Choroid plexus epithelial cell (primary cell): ENCODE measurements at places on chromosomes 4 and X.
A peak's percentile ranks its signal among the peaks of the same experiment; 100 is the strongest.

GRCh38 chr4:71066737-71067716 lies 73.6 kb downstream of the DCK start:
- no peak for DNase-seq

DNA sequence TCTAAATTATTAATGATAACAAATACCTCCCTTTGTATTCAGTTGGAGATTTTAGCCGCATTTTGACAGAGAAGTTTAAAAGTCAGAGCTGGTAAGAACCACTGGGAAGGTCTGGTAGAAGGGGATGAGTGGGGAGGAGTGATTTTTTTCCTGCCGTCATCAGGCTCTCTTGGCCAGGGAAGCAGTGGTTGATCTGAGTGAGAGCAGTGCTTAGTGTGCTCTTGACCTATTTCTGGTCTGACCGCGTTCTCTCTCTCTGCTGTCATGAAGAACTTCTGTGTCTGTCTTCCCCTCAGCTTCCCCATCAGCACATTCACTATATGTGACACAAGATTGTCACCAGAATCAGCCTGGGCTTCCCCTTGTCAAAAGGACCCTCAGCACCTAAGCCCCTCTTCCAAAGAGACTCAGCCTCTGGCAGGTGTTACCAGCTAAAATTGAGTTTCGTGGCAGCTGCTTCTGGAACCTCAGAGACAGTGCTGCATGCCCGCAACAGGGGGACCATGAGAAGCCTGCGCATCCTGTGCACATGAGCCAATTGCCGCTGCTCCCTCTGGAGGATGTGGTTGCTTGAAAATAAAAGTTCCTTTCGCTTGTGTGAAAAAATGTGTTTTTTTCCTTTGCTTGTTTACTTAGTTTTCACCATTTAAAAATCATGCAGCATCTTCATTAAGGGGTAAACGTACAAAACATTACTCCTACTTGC lies 268.9 kb downstream of the C4orf33 start:
- DNase-seq, result no peak

GRCh38 chr4:7074426-7074825 lies 6.6 kb upstream of the GRPEL1 start:
- no peak for DNase-seq

GRCh38 chr4:20106921-20107320 lies 144.8 kb upstream of the SLIT2 start:
- no peak for DNase-seq

DNA sequence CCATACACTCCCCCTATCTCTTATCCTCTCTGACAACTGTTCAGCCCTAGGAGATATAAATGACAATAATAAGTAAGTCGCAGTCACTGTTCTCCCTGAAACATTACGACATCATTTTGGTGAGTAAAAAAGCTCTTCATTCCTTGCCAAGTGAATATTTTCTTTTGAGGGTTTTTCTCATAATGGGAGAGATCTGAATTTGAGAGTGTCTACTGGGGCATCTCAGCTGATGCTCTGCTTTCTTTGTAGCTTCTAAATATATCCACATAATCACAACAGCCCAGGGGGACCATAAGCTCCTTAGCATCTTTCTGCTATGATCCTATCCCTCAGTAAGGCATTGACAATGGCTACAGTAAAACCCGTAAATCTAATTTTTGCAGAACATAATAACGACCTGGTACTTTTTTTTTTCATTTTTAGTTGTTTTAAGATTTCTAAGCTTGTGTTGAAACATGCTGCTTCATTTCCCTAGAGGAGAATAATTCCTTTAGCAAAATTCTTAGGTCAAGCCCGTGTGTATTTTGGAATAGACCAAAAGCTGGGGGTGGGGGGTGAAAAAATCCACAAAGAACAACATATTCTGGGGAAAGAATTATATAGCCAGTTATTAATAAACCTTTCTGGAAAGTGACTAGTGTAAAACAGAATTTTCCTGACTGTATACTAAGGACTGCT lies 78.1 kb upstream of the GPM6B start:
- no peak for DNase-seq

GRCh38 chr4:89267392-89267791 lies 40.2 kb downstream of the GPRIN3 start:
- DNase-seq, result no peak

- DNase-seq, result no peak
Observed at GRCh38 chr4:164177753-164178152, 576.2 kb upstream of the SMIM31 start.

GRCh38 chrX:135308345-135308855 lies 880 bp upstream of the ETDC start:
- DNase-seq, result no peak

GRCh38 chr4:84870398-84871163 lies 95.9 kb downstream of the WDFY3 start:
- peak; percentile 83 for DNase-seq

GRCh38 chr4:97493815-97494518 lies 649.3 kb downstream of the STPG2 start:
- no peak for DNase-seq

GRCh38 chr4:5963611-5964010 lies 54.6 kb downstream of the C4orf50 start:
- DNase-seq, result no peak

DNA sequence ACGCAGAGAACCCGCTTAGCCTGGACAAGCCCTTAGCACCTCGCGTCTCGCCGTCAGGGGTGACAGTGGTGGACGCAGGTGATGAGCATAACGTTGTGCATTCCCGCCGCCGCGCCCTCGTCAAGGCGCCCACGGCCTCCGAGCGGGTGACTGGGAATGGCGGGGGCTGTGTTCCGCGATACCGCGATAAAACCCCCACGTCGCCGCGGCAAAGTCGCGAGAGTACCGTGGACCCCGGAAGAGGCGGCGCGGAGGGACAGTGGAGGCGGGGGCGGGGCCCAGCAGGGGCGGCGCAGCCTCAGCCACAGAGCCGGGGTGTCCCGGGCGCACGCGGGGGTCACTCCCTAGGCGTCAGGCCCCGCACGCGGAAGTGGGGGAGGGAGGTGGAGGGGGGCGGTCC lies 53.8 kb downstream of the ZFYVE28 start:
- DNase-seq, result peak; percentile 36

GRCh38 chr4:80265571-80266252 lies 752 bp upstream of the FGF5 start:
- peak; percentile 53 for DNase-seq

- DNase-seq, result peak; percentile 73
Observed at GRCh38 chr4:2837904-2838496, 5.6 kb upstream of the ADD1 start.

- peak; percentile 55 for DNase-seq
Observed at GRCh38 chr4:109574443-109574850, 14.4 kb downstream of the MCUB start.

DNA sequence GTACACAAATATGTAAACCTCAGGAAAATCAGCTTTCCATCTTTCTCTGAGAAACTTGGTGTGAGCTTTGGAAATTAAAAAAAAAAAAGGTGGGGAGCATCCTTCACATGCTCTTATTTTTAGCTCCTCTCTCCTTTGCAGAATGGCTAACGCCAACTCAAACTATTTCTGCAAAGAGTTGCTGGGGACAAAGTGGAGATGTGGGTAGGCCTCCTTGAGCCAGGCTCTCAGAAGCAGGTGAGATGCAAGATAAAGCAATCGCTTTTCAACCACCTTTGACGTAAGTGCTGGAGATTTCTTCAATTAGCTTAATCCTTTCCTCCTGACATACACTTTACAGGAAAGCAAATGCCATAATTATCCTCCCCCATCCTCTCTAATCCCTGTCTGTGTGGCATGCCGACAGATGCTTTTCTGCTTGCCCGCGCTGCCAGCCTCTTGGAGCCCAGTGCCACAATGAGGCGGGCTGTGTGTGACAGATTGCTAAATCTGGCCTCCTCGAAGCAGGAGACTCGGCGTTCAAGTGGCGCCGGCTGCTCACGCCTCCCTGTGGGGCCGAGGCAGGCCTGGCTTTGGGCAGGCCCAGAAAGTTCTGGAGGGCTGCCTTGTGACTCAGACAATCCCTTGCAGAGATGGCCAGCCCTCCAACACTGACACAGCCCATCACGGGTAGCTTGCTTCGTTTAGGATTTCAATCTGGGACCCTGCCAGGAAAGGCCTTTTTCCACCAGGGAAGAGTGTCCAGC lies 64.9 kb upstream of the SOD3 start:
- peak; percentile 4 for DNase-seq
